ENCODE measurements at places on chromosomes 2 and 18.

- no peak for DNase-seq
These were observed 31.5 kb downstream of the TRABD2A start for GRCh38 chr2:84849271-84849952.

DNA sequence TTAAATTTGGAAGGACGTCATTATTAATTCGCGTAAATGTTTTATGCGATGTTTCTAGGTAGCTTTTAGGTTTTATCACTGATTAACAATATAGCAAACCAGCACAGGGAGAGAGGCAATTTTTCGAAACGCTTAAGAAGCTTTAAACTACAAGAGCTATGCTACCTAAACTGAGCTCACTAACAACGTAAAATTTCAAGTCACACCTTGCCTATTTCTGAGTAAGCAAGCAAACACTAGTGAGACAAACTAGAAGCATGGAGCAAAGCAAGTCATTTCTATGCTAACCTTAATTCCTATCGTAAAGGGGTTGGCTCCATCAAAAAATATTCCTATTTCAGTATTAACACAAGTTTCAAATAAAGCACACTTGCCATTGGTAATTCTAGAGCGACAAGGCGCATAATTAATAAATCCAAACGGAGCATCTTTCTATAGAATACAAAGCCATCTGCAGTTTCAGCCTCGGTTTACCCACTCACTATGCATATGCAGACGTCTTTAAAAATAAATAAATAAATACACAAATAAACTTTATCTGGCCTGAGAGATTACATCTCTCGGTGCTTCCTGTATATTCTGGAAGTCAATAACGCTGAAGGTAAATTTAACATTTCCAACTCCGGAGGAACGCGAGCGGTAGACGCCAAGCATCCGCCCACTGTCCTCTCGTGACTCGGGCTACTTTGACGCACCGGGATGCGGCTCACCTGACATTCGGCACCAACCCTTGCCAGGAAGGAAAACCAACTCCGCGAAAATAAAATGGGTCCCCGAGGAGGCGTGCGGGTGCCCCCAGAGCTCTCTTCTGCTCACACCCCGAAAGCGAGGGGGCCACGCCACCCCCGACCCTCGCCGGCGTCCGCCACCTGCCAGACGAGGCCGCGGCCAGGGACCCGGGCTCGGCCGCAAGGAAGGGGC is 947 bp downstream of the ITSN2 start:
- no peak for DNase-seq

GRCh38 chr18:24006712-24007313 is 7.7 kb upstream of the TTC39C start:
- DNase-seq, result no peak

GRCh38 chr2:51953931-51954330 is 922.0 kb upstream of the NRXN1 start:
- DNase-seq, result no peak

DNA sequence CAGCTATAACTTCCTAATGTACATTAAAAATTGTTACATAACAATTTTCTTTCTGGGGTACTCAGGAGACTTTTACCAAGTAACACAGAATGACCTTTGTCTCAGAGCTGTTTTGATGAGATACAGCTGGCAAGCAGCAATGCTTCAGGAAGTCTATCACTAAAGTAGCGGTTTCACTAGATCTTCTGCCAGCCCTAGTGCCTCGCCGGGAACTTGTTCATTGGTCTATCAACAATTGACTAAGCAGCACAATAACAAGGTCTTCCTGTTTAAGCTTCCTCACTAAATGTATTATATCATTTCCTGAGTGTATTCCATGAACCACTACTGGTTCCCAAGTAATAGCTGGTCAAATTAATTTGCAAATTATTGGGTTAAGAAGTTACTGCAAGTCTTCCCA is 69.2 kb downstream of the TRIP12 start:
- DNase-seq, result peak; percentile 23

- no peak for DNase-seq
These were observed 131.7 kb downstream of the NRP2 start for GRCh38 chr2:205814039-205814364.

DNA sequence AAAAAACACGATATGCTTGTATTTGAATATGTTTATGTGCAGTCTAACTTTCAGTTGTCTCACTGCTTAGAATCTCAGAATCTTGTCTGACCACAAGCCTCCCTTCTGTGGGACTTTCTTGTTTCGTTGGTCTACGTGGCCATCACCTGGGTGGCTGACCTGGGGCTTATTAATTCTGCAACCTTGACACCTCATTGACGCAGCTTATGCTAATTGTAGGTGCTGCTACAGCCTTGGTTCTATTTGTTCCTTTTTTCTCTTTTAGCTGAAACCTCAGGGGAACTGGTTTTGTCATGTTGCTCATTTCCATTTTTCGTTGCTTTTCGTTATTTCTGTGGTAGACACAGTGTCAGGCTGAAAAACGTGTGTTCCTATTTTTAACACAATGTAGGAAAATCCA is 273.7 kb downstream of the SLC4A3 start:
- DNase-seq, result no peak

DNA sequence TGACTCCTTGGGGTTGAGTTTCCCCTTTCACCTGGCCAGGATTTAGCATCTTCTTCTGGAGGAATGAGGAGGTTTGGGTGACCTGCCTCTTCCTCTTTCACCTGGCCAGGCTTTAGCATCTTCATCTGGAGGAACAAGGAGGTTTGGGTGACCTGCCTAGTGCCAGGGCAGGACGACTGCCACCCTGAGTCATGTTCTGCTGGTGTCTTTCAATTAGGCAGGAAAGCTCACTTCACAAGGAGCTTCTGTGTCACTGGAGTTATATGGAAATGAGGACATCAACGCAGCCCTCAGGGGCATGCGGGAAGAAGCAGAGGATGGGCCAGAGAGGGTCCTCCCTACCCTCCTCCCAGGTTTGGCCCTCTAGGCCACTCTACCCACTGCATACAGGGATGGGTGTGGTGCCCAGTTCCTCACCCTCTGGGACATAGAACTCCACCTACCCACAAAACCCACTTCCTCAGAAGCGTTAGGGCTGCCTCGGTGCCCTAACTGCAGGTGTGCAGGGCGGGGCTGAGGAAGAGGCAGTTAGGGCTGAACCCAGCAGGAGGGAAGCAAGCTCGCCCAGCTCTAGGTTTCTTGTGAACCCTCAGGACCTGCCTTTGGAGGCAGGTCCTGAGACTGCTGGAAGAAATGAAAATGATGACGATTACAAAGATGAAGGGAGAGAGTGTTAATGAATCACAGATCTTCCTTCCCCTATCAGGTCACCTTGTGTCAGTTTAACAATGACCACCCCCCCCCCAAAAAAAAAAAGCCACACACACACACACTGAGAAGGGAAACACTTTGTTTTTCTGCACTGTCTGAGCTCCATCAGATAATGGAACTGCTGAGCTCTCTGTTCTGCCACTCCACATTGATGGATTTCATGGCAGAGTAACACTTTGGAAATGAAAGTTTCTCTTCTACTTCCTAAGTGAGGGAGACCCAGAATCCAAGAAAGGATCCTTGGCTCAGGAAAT is 71.0 kb downstream of the ARL4C start:
- DNase-seq, result no peak

DNA sequence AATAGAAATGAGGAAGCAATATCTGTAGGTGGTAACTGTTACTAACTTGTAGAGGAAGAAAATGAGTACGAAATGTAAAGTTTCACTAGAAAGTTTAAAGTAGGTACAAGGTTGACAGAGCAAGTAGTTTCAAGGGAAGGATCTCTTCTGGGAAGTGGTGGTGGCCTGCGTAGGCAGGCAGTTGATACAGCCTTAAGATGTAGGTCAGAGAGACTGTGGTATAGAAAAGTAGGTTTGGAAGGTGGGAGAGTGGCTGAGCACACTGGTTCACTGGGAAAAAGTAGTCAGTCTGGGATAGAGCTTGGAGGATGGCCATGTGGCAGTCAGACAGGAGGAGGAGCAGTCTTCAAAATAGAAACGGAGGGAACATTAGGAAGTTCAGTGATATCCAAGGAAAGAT is 23.5 kb downstream of the KDM3A start:
- no peak for DNase-seq

GRCh38 chr2:26054598-26055348 is 20.9 kb downstream of the RAB10 start:
- DNase-seq, result no peak

DNA sequence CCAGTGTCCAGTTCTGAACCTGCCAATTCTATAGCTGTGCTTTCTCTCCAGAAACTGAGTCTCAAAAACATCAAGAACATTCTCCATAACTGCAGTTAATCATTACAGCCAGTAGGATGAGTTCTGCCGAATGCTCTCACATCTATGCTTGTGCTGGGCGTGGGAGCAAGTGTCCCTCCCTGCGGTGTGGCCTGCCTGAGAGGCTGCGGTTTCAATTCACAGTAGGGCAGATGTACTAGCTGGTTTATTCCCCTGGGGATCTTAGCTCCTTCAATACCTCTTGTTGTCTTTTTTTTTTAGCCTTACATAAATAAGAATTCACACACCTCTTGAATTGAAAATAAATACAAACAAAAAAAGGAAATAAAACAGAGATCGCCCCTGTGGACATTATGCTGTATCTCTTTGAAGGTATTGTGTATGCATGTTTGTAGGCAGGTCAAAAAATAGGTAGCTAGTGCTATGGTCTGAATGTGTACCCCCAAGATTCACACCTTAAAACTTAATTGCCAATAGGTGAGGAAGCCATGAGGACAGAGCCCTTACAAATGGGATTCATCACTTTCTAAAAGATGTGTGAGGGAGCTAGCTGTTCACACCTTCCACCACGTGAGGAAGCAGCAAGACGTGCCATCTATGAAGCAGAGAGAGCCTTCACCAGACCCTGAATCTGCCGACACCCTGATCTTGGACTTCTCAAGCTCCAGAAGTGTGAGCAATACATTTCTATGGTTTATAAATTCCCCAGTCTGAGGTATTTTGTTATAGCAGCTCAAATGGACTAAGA is 74.3 kb downstream of the BCL2L11 start:
- DNase-seq, result no peak

DNA sequence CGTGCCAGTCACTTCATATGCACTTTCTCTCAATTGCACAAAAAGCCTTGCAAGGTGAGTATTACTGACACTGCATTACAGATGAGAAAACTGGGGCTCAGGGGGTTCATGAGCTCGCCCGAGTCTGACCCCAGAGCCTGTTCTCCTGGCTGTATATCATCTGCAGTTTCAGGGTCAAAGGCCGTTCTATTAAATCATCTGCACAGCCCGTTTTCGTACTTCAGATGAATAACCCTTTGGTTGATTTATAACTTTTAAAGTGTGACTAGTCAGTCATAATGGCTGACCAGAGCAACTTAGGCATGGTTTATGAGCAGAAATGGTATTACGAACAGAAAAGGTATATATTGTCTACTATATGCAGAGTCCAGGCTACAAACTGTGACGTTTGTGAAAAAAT is 35.3 kb upstream of the NPAS2 start:
- DNase-seq, result no peak

DNA sequence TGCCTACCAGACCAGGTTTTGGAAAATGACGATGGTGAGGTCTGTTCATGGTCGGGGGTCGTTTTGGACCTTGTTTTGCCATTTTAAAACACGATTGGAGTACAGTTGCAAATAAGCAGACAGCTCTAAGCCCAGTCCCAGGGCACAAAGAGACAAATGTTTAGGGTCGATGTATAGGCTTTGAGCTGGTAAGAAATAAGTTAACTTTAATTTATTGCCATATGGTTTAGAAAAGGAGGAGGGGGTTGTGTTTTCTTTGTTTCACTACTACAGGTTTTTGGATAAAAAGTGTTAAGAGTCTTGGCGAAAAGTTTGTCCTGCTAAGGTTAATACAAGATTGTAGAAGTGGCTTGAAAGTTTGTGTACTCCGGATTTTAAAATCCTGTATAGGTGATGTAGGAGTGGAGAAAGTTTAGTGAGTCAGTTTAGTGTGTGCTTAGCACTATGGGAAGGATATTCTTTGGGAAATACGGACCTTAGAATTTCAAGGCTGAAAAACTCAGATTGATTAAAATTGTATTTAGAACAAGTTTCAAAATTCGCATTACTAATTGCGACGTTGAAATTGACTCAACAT is 1.3 kb downstream of the KCMF1 start:
- DNase-seq, result no peak

- no peak for DNase-seq
These were observed 73.9 kb upstream of the ALK start for GRCh38 chr2:29995241-29995640.

DNA sequence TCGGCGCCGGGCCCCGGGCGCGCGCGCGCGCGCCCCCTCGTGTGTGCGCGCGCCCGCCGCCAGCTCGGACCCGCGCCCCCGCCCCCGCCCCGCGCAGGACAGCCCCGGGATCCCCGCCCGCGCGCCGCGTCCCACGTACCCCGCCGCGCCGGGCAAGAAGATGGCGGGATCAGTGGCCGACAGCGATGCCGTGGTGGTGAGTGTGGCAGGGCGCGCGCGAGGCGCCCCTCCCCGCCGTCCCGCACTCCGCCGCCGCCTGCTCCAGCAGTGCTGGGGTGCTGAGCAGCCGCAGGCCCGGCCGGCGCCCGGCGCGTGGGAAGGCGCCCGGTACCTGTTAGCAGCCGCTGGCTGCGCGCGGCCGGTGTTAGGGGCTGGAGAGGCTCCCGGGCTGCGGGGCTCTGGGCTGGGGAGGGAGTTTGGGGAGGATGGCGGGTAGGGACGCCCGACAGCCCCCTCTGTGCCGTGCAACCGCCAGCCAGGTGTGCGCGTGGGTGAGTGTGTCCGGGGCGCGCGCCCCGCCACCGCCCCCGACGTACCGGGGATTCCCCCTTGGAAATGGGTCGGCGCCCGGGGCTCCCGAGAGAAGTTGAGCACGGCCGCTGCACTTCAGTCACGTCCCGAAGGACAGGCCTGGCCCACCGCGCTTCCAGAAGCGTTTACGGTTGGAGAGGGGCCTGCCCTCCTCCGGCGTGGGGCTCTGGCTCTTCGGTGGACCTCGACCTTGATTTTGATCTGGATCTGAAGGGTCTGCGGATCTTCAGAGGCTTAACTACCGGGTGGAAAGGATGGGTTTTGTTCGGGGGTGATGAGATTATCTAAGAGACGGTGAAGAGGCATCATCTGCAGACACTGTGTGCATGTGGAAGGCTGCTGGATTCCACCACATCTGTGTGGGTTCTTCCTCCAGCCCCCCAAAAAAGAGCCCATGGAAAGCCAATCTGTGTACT is 697 bp downstream of the LGALSL start:
- peak; percentile 66 for DNase-seq

DNA sequence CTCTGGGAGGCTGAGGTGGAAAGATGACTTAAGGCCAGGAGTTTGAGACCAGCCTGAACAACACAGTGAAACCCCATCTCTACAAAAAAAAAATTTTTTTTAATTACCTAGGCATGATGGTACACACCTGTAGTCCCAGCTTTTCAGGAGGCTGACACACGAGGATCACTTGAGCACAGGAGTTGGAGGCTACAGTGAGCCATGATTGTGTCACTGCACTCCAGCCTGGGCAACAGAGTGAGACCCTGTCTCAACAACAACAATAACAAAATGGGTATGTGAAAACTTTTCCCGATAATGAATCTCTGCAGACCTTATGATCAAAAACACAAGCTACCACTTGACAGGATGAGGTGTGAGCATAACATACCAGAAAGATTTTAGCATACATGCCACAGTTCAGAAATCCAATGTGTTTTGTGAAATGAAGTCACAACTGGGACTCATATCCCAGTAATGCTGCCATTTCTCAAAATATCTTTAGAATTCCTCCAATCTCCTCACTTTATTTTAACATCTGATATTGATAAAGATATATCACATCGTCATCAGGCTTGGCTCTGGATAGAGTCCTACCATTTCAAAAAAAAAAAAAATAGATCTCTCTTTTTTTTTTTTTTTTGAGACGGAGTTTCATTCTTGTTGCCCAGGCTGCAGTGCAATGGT is 74.0 kb upstream of the PELI1 start:
- no peak for DNase-seq

All from GM12891 (cell line).